ENCODE measurements at places on chromosomes 13 and 19.

GRCh38 chr13:41631296-41631965, 174.1 kb downstream of the RGCC start:
- no peak for DNase-seq

DNA sequence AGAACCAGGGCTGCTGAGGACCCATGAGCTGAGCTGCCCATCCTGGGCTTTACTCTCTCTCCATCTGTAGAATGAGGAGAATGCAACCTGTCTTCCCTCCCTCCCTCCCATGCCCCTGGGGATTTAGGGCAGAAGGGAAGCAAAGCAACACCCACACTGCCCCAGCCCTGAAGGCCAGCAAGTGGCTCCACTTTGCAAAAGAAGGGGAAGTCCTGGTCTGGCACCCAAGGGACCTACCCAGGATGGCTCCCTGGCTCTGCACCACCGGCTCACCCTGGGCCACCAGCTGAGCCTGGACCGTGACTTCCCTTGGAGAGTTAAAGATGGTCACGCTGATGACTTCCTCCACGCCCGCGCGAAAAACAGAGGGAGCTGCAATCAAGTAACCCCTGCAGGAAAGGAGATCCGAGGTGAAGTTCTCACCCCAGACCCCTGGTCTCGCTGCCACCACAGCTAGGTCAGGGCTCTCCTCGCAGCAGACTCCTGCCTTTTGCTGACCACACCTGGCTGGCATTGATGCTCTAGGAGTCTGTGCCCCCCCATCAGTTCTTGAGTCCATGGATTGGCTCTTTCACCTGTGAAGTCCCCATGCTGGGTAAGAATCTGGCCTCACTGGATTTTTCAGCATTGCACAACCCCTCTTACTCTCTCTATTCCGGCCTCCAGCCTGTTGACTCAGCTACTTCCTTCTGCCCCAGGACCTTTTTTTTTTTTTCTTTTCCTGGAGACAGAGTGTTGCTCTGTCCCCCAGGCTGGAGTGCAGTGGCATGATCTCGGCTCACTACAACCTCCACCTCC, 4.6 kb downstream of the CPAMD8 start:
- DNase-seq, result no peak

DNA sequence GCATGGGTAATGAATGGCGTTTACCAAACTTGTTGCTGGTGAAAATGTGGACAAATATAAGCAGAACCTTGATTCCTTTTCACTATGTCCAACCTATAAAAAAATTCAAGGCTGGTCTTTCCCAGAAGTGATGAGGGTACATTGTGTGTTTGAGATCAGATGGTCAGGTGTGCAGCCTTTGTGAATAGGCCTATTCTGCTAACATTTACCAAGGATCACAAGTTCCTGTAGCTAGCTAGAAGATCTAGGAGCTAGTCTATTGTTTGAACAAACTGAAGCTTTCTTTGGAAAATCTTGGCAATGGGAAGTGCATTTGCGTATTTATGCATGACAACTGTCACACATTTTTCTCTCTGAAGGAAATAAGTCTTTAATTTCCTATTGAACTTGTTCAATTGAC, 489.6 kb downstream of the KLF5 start:
- DNase-seq, result no peak

DNA sequence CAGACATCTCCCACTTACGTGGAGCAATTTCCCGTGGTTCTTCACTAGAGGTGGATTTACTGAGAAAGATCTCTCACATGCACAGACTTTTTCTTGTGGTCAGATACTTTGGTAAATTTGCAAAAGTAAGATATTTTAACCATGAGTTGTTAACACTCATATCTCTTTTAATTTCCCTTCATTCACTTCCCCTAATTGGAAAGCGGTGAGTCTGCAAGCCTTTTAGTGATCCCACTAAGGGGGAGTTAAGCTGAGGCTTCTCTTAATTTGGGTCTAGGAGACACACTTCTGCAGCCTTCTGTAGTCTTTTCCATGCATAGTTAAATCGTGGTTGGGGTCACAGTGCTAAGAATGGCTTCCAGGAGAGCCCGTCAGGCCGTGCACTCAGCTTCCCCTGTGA, 30.7 kb upstream of the SERPINE3 start:
- DNase-seq, result no peak

GRCh38 chr19:31511098-31511497, 161.9 kb upstream of the TSHZ3 start:
- DNase-seq, result no peak

DNA sequence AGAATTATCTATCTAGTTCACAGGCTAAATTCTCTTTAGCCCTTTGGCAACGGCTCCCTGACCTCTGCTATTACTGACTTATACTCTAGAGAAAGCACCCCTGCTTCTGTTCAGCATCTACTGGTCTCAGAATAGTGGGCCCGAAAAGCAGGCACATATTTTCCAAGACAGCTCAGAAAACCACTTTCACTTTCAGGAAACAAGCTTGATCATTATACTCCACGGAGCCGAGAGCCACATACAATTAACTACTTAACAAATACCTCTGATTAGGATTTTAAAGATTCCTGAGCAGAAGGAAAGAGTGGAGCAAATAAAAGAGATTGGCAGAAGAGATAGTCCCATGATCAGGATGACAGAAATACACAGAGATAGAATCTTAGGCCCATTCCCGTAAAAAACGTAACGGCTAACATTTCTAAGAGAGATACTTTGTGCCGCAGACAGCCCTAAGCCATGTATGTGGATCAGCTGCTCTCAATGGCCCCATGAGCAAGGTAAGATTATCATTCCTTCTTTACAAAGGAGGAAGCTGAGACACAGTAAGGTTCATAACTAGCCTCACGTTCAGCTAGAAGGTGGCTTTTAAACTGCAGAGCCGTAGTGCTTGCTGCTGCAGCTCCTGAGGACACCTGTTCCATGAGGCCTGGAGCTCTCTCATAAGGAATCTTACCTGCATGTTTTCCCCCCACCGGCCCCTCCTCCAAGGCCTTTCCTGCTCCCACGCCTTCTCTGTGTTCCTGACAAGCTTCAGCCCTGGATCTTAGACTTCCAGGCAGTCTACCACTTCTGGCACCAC, 227.2 kb downstream of the FOXO1 start:
- no peak for DNase-seq

DNA sequence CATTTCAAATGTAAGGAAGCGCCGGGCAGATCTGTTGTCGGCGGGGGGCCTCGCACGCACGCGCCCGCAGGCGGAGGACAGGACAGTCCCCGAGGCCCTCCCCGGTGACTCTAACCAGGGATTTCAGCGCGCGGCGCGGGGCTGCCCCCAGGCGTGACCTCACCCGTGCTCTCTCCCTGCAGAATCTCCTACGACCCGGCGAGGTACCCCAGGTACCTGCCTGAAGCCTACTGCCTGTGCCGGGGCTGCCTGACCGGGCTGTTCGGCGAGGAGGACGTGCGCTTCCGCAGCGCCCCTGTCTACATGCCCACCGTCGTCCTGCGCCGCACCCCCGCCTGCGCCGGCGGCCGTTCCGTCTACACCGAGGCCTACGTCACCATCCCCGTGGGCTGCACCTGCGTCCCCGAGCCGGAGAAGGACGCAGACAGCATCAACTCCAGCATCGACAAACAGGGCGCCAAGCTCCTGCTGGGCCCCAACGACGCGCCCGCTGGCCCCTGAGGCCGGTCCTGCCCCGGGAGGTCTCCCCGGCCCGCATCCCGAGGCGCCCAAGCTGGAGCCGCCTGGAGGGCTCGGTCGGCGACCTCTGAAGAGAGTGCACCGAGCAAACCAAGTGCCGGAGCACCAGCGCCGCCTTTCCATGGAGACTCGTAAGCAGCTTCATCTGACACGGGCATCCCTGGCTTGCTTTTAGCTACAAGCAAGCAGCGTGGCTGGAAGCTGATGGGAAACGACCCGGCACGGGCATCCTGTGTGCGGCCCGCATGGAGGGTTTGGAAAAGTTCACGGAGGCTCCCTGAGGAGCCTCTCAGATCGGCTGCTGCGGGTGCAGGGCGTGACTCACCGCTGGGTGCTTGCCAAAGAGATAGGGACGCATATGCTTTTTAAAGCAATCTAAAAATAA, 18.2 kb downstream of the IL17D start:
- DNase-seq, result no peak

Data from cortex of kidney (tissue), 1 donor.